ENCODE measurements at places on chromosomes 12 and 14. TPM values are rescaled to one million over a fixed set of nuclear protein-coding genes. Genes with fewer than 3 reads are reported as not detected.

The TEX52 gene
- polyA plus RNA-seq, result not detected

The RNF212B gene
- polyA plus RNA-seq, result not detected

The SPRING1 gene
- 7.8 TPM for polyA plus RNA-seq

The MGP gene
- polyA plus RNA-seq, result 51.2 TPM

The TAS2R7 gene
- polyA plus RNA-seq, result not detected
